ENCODE measurements at places on chromosomes 7 and 10.

DNA sequence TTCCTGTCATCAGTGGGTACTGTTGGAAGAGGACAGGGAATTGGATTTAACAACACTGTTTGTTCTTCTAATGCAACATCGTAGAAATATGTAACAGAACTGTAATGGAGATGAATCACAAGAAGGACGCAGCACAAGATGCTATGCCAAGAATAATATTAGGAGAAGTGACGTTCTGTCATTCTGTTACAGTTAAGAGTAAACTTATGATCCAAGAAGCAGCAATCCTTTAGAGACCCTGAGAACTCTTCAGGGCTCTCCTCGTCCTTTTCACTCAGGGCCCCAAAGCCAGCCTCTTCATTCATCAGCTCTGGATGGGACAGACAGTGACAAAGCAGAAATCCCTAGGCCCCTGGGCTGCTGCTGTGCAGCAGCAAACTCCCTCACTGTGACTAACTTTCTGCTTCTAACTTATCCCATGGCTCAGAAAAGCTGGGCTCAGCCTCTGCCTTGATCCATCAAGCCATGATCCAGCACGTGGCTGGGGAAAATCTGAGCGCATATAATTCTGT lies 8.7 kb upstream of the IL6 start:
- DNase-seq: no peak

GRCh38 chr7:98078197-98078870 lies 28.3 kb upstream of the LMTK2 start:
- no peak for DNase-seq

DNA sequence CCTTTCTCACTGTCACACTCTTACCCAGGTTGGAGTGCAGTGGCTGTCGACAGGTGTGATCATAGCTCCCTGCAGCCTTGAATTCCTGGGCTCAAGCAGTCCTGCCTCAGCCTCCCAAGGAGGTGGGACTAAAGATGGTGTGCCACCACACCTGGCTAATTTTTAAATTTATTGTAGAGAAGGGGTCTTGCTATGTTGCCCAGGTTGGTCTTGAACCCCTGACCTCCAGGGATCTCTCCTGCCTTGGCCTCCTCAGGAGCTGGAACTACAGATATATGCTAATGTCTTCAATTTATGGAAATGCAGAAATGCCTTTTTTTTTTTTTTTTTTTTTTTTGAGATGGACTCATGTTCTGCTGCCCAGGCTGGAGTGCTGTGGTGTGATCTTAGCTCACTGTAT lies 42.7 kb downstream of the DNAJB6 start:
- no peak for DNase-seq

GRCh38 chr7:43756368-43757072 lies 2.0 kb upstream of the BLVRA start:
- DNase-seq: peak; percentile 53
